A549 treated with dexamethasone at 1 μM for 4 hours (cell line): ENCODE measurements at places on chromosomes 3 and 15. TPM values are rescaled to one million over a fixed set of nuclear protein-coding genes. Genes with fewer than 3 reads are reported as not detected.

FRMD5 gene
- total RNA-seq = 1.8 to 2.3 TPM (median 2.0 TPM) in 5 replicates

EIF5A2 gene
- 8.8 to 16.4 TPM (median 14.1 TPM) in 5 replicates for total RNA-seq

PPP1R14D gene
- total RNA-seq = 0.14 to 0.21 TPM (median 0.19 TPM) in 3 of 5 replicates, not detected in the others

MYLK gene
- 13.5 to 18.4 TPM (median 16.9 TPM) in 5 replicates for total RNA-seq

SPATA12 gene
- total RNA-seq = 0.26 to 0.38 TPM (median 0.32 TPM) in 5 replicates

ST8SIA2 gene
- 0.31 to 0.47 TPM (median 0.40 TPM) in 5 replicates for total RNA-seq

CA12 gene
- 162 to 219 TPM (median 203 TPM) in 5 replicates for total RNA-seq

ARGFX gene
- not detected in 5 replicates for total RNA-seq

ISLR gene
- 0.33 to 0.52 TPM (median 0.35 TPM) in 5 replicates for total RNA-seq

AMOTL2 gene
- total RNA-seq = 40.5 to 55.8 TPM (median 52.6 TPM) in 5 replicates

ACAD9 gene
- 22.9 to 28.0 TPM (median 26.3 TPM) in 5 replicates for total RNA-seq

DGKG gene
- 5.8 to 9.2 TPM (median 7.2 TPM) in 5 replicates for total RNA-seq

VGLL3 gene
- 6.3 to 18.2 TPM (median 13.5 TPM) in 5 replicates for total RNA-seq

LMAN1L gene
- 0.04 TPM in 1 of 5 replicates, not detected in the others for total RNA-seq

TNFAIP8L3 gene
- 34.7 to 45.3 TPM (median 41.9 TPM) in 5 replicates for total RNA-seq

EPB42 gene
- not detected in 5 replicates for total RNA-seq

GOLGA8K gene
- 0.34 to 1.2 TPM (median 0.62 TPM) in 5 replicates for total RNA-seq

PTX3 gene
- total RNA-seq = 0.91 to 1.2 TPM (median 1.0 TPM) in 5 replicates

ADIPOQ gene
- not detected in 5 replicates for total RNA-seq

CHRD gene
- total RNA-seq = 0.19 to 0.29 TPM (median 0.23 TPM) in 5 replicates

ITGB5 gene
- total RNA-seq = 415 to 464 TPM (median 456 TPM) in 5 replicates

ASB7 gene
- 8.9 to 14.2 TPM (median 11.9 TPM) in 5 replicates for total RNA-seq

GPR156 gene
- 0.25 to 0.59 TPM (median 0.38 TPM) in 5 replicates for total RNA-seq

SEMA5B gene
- 0.14 to 0.27 TPM (median 0.18 TPM) in 5 replicates for total RNA-seq

PSMD2 gene
- 257 to 391 TPM (median 283 TPM) in 5 replicates for total RNA-seq

RBP2 gene
- total RNA-seq = not detected in 5 replicates

ZNF660 gene
- not detected in 5 replicates for total RNA-seq

MASP1 gene
- 0.02 to 0.44 TPM (median 0.08 TPM) in 4 of 5 replicates, not detected in the other for total RNA-seq

RAMAC gene
- 43.9 to 62.0 TPM (median 45.4 TPM) in 5 replicates for total RNA-seq

MLF1 gene
- 22.4 to 30.6 TPM (median 24.6 TPM) in 5 replicates for total RNA-seq

SLC6A20 gene
- 0.02 to 0.17 TPM (median 0.04 TPM) in 5 replicates for total RNA-seq

TRH gene
- total RNA-seq = not detected in 5 replicates

TNIK gene
- total RNA-seq = 2.0 to 3.1 TPM (median 2.1 TPM) in 5 replicates

CLDN16 gene
- 0.06 to 0.10 TPM (median 0.08 TPM) in 4 of 5 replicates, not detected in the other for total RNA-seq

WNT5A gene
- 0.59 to 1.4 TPM (median 0.95 TPM) in 5 replicates for total RNA-seq

STX19 gene
- total RNA-seq = not detected in 5 replicates

MAGI1 gene
- 2.3 to 5.1 TPM (median 4.6 TPM) in 5 replicates for total RNA-seq

GPR62 gene
- total RNA-seq = not detected in 5 replicates

SLC51B gene
- total RNA-seq = 13.7 to 16.8 TPM (median 15.2 TPM) in 5 replicates
